ENCODE measurements at places on chromosomes 3 and 15.

DNA sequence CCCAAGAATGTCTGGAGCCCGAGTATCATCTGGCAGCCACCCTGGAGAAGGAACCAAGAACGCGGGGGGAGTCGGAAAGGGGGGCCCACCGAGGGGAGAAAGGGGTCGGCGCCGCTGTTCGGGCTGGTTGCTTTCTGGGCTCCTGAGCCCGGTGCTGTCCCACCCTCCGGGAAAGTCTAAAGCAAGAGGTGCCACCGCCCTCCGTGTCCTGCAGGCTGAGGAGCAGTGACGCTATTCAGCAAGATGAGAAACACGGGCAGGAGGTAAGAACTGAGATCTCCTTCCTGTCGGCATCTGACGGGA lies 234.8 kb downstream of the XXYLT1 start:
- no peak for DNase-seq

DNA sequence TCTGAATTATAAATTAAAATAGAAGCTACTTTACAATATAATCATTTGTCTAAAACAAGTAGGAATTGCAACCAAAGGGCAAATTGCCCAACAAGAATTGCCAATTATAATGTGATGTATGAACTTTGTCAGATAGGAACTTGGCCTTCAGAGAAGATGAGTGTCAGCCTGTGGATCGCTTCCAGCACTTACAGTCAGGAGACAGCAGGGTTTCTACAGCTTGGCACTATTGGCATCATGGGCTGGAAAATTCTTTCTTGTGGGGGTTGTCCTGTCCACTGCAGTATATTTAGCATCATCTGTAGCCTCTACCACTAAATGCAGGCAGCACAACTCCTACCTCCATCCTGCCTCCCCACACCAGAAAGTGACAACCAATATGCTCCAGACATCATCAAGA lies 48.1 kb upstream of the CRBN start:
- no peak for DNase-seq

DNA sequence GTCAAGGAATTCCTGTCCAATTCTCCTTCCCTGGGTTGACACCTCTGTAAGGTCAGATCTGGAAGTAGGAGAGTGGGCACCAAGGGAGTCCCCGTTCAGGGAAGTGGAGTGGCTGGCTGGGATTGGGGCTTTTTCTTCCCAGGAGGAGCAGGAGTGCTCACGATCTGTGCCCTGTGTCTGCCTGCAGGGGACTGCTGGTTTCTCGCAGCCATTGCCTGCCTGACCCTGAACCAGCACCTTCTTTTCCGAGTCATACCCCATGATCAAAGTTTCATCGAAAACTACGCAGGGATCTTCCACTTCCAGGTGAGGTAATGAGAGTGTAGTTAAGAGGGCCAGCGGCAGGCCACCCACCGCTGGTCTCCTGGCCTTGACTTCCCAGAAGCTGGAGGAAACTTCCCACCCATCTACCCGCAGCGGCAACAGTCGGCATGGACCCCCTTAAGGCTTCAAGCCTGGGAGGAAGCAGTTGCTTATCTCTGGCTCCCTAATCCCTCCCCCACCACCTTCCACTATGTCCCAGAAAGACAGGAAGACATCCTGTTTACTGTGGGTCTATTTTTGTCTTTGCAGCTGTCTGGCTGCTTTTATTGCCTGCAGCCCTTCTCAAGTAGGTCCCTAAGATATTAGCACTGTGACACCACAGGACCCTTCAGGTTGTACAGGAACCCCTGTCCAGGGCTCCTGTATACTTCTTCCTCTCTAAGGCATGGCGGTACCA lies 26.8 kb downstream of the CAPN3 start:
- no peak for DNase-seq

GRCh38 chr3:170007031-170007663 lies 30.6 kb upstream of the GPR160 start:
- no peak for DNase-seq

- DNase-seq, result no peak
Observed at GRCh38 chr15:86213420-86213819, 133.7 kb downstream of the AGBL1 start.

DNA sequence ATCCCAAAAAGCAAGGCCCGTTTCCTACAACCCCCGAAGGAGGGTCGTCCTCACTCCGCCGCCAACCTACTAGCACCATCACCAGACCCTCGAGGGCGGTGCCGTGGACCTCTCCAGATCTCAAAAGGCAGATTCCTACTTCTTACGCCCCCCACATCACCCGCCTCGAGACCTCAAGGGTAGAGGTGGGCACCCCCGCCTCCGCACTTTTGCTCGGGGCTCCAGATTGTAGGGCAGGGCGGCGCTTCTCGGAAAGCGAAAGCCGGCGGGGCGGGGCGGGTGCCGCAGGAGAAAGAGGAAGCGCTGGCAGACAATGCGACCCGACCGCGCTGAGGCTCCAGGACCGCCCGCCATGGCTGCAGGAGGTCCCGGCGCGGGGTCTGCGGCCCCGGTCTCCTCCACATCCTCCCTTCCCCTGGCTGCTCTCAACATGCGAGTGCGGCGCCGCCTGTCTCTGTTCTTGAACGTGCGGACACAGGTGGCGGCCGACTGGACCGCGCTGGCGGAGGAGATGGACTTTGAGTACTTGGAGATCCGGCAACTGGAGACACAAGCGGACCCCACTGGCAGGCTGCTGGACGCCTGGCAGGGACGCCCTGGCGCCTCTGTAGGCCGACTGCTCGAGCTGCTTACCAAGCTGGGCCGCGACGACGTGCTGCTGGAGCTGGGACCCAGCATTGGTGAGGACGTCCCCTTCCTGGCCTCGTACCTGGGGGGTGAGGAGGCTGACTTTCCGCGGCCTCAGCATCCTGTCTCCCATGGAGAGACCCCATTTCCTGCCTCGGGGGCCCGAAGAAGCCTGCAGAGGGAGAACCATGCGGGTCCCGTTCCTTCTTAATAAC lies at the start of gene MYD88:
TSS of gene MYD88 (plus strand) at position 313 of the 842 bp plus-strand sequence. CDS start at position 353, 40 bp downstream.
- no peak for DNase-seq

GRCh38 chr15:25170781-25171110 lies 216.0 kb downstream of the SNRPN start:
- DNase-seq, result no peak

DNA sequence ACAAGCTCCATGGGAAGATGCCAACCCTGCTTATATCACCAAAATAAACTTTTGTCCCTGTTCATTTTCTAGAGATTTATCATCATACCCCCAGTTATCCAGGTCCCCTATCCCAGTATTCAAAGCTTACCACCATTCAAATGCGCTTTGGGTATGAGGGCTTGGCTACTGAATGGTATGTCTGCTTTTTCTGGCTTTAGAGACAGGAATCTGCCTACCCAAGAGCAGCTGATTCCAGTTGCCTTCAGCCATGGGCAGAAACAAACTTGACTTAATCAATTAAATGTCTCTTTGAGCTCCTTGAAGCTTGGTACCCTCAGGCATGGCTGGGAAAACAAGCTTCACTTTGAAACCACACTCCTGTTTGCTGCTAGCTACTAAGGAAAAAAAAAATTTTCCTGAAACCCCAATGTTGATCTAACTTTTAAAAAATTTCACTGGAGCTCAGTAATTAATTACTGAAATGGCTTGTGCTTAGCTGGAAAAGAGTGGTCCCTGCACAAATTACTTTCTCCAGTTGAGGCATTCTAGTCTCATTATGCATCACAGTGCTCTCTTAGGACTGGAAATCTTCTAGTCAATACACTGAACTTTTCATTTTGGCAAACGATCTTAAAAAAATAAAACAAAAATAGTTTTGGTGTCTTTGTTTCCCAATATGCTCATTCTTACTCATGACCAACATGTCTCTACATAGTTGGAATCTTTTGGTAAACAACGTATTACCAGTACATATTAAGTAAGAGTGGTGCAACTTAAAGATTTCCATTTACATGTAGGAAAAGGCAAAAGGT lies 242.8 kb downstream of the DTWD1 start:
- no peak for DNase-seq

- DNase-seq, result no peak
Observed at GRCh38 chr15:99197856-99198255, 51.5 kb downstream of the TTC23 start.

DNA sequence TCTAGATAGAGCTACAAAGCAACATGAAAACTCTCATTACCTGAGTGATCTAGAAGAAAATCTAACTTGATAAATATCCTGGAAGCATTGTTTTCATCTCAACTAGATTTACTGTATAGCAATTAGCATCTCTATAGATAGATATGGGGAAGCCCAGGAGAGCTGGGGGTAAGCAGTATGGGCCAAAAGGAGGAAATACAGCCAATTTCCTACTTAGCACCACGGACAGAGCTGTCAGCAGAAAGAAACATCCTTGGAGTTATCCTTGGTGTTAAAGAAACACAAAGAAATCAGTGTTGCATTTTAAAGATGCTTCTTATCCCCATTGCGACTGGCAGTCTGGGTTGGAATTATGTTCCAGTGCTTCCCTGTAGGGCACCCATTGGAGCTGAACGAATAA lies 126.2 kb downstream of the TIGIT start:
- DNase-seq, result no peak

GRCh38 chr15:93460717-93461116 lies 371.7 kb upstream of the RGMA start:
- DNase-seq, result no peak

- DNase-seq, result no peak
Observed at GRCh38 chr3:135556174-135556573, 409.4 kb upstream of the PPP2R3A start.

- DNase-seq, result no peak
Observed at GRCh38 chr15:28184166-28184565, 85.1 kb upstream of the OCA2 start.

DNA sequence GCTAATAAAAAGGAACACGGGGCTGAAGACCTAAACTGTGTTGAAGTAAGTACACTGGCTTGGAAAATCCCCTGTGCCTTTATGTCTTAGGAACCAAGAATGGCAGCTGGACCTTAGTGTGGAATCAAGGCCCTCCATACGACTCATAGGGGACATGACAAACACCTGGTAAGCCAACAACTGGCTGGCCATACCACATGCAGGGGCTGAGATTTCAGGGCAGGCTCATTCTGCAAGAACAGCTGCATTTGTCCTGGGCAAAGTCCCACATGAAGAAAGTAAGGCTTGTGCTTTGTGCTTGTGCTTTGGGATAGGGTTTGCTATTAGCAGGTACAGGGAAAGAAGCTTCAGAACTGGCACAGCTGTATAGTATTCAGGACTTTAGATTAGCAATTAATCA lies 18.0 kb downstream of the ETV5 start:
- no peak for DNase-seq

- no peak for DNase-seq
Observed at GRCh38 chr3:18512007-18512406, 86.9 kb upstream of the SATB1 start.

- no peak for DNase-seq
Observed at GRCh38 chr3:128222796-128223385, 69.6 kb downstream of the EEFSEC start.

DNA sequence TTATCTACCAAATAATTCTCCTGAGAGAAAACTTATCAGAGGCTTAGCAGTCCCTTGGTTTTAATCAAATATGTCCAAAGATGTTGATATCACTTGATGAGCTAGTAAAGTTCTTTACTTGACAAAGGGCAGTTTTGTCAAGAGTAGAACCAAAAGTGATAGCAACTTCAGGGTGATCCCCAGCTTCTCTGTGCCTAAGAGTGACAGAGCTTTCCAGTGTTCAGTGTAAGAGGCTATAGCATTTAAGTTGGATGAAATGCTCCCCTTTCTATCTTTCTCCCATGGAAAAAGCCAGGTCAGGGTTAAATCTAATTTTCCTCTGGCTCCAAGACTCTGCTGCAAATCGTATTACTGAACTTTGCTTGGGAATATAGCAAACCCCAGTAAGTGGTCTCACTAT lies 120.8 kb downstream of the UNC13C start:
- DNase-seq, result no peak

GRCh38 chr3:101091489-101091888 lies 98.3 kb upstream of the ABI3BP start:
- DNase-seq, result no peak

DNA sequence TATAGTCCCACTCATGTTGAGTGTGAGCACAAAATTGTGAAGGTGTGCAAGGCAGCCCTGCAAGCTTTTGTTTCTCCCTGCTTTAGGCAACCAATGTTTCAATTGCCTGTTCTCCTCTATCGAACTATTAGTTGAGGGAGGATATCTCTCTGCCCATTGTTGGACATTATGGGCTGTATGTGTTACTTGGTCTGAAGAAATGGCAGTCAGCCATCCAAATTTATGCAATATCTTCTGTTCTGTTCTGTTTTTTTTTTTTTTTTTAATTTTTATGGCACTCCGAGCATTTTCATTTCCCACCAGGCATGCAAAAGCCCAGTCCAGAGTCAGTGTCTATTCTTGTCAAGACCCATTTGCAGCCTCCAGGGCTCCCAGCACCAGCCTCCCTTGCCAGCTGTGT lies 44.0 kb downstream of the ANAPC13 start:
- no peak for DNase-seq

DNA sequence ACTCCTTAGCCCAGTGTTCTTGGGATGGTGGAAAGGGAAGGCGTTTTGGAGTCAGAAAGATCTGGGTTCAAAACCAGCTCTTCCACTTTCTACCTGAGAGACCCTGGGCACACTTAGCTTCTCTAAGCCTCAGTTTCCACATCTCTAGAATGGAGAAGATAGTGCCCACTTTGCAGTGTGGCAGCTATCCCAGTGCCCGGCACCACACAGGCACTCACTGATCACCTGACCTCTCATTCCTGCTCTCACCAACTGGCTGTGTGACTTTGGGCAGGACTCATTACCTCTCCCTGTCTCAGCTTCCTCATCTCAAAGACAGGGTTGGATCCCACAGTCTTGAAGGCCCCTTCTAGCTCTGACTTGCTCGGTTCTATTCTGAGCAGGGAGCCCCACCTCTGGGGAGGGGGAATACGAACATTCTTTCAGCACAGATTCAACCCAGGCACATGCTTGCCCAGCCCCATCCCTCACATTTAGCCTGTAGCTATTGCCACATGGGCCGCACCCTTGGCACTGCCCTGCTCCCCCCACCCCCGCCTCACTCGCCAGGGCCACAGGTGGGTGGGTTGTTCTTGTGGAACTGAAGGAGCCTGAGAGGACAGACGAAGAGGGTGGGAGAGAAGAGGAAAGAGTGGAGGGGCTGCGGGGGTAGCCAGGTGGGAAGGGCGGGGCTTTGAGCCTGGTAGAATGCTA lies 39.2 kb downstream of the EPHB3 start:
- DNase-seq, result no peak

- no peak for DNase-seq
Observed at GRCh38 chr3:65960087-65960486, 78.6 kb downstream of the MAGI1 start.

DNA sequence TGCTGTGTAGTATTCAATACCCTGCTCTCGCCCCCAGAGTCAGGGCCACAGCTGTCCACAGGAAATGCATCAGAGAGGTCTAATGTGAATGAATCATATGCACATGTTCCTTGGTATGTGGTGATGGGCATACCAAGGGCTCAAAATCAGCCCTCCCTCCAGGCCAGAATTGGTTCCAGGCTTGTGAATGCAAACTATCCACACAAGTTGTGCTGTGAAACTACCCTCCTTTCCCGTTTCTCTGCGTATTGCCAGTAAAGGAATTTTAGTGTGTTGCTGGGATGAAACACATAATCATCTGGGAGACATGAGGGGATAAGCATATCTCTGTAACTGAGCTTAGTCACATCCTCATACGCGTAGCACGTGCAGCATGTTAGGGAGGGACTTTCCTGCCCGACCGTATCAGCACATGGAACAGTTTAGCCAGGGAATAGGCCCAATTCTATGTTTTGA lies 9.2 kb upstream of the MME start:
- no peak for DNase-seq

- DNase-seq, result no peak
Observed at GRCh38 chr3:98733053-98733811, 29.9 kb upstream of the ST3GAL6 start.

GRCh38 chr3:69715204-69715603 lies 24.1 kb upstream of the MITF start:
- DNase-seq, result no peak

- peak; percentile 73 for DNase-seq
Observed at GRCh38 chr3:96863129-96863740, 48.8 kb downstream of the EPHA6 start.

- no peak for DNase-seq
Observed at GRCh38 chr3:4474683-4475490, 7.8 kb upstream of the SUMF1 start.
